Left kidney (tissue), 8 donors: ENCODE measurements at places on chromosomes 1 and 21.

DNA sequence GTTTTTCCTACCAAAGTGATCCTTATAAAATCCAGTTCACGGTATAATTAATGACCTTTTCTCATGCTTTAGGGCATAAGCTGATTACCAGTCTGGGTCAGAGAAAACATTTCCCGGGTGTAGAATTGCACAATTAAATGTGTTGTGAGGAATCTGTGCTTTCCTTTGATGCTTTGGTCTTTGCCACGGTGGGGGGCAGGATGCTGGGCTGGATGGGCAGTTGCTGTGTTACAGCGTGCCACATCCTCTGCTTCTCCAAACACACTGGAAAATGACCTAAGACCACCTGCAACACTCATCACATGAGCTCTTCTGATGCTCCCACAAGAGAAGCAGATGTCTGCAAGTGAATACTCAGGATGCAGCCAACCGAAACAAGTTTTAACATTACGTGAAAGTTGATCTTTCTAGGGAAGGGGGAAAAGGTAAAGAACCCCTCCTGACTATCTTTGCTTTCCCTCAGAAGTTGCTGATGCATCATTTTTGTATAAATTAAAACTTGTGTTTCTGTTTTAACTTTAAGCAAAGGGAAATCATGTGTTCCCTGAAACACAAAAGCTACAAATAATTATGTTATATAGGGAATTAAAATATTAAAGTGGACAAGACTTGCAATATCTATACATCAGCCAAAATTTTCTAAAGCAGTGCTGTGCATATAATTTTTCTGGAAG lies 515.3 kb upstream of the NR5A2 start:
- peak; percentile 45 for DNase-seq

- no peak for DNase-seq
Observed at GRCh38 chr1:29713857-29714256, 477.5 kb downstream of the PTPRU start.

GRCh38 chr1:170221031-170221430 lies 75.3 kb downstream of the NTMT2 start:
- DNase-seq, result no peak

DNA sequence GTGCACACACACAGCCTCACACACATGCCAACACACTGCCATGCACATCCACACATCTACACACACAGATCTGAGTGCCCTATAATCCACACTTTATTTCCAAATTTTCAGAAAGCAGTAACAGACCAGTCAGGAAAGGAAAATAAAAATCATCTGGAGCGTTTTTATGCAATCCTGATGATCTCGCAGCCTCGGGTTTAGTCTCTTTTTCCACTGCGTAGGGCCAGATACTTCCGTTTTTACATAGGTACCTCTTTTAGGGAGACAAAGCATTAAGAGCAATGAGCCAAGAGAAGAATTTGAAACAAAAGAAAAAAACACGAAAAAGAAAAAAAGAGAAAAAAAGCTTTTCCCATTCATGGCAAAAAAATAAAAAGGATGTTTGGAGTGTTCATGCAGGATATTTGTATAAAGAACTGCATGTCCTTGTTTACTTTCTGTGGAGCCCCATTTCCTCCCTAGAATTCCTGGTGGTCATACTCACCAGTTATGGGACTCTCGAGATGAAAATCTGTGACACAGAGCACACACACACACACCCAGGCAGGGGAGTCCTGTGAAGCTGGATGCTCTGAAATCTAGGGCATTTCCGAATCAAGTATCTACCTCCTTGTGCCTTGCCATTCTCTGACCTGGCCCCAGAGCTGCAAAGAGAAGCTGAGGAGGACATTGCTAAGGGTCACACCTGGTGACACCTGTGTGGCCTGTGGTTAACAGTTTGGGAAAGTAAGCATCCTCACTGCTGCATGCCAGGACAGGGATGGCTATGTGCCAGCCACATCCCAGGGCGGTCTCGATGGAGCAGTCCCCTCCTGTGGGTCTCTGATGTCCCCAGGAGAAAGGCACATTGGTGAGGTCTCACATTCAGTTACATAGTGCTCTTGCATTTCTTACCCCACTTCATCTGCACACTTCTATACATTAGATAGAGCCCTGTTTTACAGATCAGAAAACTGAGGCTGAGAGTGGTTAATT lies 83.6 kb downstream of the RUNX1 start:
- no peak for DNase-seq

DNA sequence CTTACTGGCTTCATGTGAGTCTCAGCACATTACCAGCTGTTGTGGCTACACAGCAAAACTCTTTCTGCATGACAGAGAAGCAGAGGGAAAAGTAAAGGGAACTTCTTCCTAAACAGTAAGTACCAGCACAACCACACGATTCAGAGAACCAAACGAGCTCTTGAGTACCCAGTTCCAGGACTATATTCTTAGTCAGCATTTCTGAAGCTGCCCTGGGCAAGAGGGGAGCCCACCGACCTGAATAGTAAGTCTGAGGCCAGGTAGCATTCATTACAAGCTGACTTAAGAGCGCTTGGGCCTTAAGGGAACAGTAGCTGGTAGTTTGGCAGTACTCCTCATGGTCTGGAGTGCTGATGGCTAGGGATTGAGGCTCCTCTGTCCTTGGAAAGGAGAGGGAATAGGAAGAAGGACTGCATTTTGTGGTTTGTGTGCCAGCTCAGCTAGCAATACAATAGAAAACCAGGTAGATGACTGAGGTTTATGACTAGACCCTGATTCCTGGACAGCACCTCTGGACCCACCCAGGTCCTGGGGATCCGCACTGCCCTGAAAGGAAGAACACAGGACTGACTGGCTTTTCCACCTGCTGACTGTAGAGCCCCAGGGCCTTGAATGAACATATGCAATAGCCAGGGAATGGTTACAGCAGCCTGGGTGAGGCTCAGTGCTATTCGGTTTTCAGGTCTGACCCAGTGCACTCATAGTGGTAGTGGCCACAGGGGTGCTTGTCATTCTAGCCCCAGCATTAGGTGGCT lies 396.8 kb upstream of the PRMT6 start:
- no peak for DNase-seq

DNA sequence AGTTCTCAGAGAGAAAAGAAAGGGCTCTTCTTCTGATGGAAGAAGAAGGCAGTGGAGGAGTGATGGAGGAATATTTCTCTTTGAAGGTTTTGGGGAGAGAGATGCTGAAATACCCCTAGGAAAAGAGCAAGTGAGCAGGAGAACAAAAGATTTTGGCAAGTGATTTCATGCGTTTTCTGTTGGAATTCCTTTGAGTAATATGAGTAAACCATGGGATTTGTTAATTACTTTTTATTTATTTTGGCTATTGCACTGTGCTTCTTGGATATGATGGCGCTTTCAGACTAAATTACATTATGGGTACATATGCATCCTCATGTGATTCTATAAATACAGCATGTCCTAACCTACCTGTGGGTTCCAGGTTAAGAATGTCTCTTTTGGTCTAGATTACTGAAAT lies 210.1 kb upstream of the PTGFR start:
- DNase-seq, result no peak

GRCh38 chr1:229952670-229953520 lies 114.1 kb upstream of the GALNT2 start:
- DNase-seq, result no peak

DNA sequence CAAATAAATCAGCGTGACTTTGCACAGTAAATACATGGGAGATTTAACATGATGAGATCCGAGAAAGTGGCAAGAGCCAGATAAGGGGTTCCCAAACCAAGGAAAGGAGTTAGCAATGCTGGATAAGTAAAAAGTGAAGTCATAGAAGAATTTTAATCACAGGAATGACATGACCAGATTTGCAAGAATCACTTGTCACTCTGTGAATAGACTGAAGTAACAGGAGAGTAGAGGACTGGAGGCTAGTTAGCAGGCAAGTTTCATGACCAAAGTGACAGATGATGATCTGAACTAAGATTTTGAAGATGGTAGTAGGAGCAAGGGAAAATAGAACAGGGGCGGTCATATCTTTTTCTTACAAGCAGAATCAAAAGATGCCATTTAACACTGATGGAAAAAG lies 8.4 kb downstream of the CFH start:
- DNase-seq, result no peak

DNA sequence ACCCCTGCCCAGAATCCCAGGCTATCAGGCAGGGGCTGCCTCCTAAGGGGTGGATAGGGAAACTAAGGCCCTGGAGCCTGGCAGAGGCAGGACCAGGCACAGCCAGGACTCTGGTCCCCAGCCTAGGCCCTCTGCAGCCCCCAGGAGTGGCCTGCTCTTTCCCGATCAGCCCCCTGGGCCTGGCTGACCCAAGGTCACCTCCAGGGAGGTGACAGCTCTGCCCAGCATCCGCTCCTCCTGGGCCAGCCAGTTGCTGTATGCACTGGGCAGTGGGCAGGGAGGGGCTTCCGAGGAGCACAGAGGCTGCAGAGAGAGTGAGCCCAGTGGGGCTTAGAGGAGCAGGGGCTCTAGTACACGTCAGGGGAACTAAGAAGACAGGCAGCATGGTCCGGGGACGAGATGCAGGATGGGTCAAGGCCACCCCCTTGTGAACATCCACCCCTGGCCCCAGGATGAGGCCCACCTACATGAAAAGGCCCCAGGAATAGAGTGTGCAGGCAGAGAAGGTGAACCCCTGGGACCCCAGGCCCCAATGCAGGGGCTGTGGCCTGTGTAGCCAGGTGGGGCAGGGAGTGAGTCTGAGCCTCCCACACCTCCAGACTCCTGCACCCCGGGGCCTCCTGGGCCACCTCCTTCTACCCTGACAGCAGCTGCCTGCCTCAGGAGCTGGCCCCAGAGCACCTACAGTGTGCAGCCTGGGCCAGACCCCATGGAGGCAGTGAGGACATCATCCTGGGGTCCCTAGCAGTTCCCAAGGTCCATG lies 32.8 kb downstream of the WNT9A start:
- no peak for DNase-seq

DNA sequence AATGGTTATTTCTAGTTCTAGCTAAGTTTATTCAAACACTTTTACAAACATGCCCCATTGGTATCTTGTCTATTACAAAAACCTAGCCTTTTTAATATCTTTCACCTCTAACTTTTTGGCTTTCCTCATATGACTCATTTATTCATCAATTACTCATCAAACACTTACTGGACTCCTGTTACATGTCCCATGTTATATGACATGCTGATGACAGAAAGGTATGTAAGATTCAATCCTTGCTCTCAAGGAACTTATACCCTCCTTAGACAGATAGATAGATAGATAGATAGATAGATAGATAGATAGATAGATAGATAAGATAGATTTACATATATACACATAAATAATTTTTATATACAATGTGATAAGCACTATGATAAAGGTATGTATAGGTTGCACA lies 33.9 kb upstream of the INSL5 start:
- no peak for DNase-seq

DNA sequence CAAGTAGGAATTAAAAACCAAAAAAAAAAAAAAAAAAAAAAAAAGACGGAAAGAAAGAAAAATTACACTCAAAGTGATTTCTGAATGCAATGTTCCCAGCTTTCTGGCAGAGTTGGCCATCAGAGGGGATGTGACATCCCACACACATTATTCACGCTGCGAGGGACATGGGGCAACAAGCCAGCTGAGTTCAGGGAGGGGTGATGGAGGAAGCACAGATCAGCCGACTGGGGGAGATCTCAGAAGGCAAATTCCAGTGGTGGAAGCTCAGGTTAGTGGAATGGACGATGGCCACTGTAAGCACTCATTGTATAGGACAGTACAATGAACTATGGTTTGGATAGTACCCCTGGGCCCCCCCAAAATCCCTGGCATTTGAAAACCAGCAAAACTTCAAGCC lies 311.9 kb downstream of the PCP4 start:
- no peak for DNase-seq

DNA sequence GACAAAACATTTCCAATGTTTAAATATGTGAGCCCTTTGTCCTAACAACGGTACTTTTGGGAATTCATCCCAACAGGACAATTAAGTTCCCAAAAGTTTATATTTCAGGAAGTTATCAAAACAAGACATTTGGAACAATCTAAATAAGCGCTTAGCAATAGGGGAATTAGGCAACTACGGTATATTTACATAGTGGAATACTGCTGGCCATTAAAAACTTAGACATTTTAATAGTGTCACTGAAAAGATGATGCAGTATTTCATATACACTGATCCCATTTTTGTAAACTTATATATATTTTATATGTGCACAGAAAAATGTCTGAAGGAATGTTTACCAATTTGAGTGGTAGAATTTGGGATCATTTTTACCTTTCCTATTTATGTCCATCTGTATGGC lies 20.8 kb downstream of the UBR4 start:
- no peak for DNase-seq

GRCh38 chr1:165344198-165344597 lies 12.3 kb downstream of the LMX1A start:
- no peak for DNase-seq

- no peak for DNase-seq
Observed at GRCh38 chr21:33660406-33660805, 18.1 kb downstream of the ITSN1 start.

DNA sequence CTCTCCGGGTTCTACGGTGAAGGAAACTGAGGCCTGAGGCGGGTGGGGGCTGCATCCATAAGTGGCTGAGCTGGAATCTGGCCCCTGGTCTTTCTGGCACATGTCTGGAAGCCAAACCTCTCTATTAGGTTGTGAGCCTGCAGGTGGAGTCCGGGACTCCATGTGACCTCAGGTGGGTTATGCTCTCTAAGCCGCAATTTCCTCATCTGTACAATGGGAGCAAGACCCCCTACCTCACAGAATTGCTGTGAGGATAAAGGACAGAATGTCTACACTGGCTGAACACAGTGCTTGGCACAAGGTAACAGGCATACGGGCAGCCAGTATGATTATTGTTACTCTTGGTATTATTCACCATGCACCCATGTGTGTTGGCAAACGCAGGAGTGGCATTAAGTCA lies 6.7 kb downstream of the EPHA2 start:
- DNase-seq, result no peak

- DNase-seq, result no peak
Observed at GRCh38 chr1:209485167-209485566, 98.3 kb upstream of the CAMK1G start.

GRCh38 chr1:165364568-165365133 lies 8.1 kb upstream of the LMX1A start:
- no peak for DNase-seq

- no peak for DNase-seq
Observed at GRCh38 chr1:92031281-92032110, 1.7 kb downstream of the EPHX4 start.

DNA sequence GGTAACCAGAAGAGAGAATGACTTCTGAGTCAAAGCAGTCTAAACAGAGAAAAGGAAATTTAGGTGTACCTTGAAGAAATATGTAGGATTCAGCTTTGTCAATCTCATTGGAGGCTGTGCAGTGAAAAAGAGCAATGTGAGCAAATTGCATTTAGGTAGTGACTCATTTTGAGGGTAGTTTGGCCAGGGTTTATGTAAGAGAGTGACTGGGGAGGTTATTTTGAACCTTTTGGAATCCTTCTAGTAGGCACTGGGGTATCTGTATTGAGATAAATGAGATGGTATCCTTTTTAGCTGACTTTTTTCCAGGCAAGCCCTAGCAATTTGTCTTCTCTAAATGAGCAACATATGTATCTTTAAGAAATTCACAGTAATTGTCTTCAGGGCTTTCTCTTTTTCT lies 95.9 kb downstream of the DISP1 start:
- no peak for DNase-seq

- DNase-seq, result no peak
Observed at GRCh38 chr1:12542138-12542465, 75.9 kb downstream of the DHRS3 start.

GRCh38 chr1:61230523-61230922 lies 148.2 kb downstream of the NFIA start:
- DNase-seq, result no peak

- no peak for DNase-seq
Observed at GRCh38 chr21:43355925-43356289, 71.0 kb downstream of the SIK1 start.

- no peak for DNase-seq
Observed at GRCh38 chr1:108314815-108315214, 70.9 kb upstream of the NBPF4 start.

GRCh38 chr1:145960468-145961108 lies 2.8 kb upstream of the LIX1L start:
- peak; percentile 85 for DNase-seq
